ENCODE measurements at places on chromosomes 7 and 10.

DNA sequence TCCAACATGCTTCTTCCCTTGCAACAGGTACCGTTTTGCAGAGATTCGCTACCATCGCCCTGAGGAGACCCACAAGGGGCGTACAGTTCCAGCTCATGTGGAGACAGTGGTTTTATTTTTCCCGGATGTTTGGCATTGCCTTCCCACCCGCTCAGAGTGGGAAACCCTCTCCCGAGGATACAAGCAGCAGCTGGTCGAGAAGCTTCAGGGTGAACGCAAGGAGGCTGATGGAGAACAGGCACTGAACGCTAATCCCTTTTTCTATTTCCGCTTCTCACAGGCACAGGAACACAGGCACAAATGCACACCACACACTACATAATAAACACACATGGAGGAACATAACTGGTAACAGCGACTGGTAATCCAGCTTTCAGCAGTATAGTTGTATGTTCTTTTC is 35.2 kb downstream of the CCAR1 start:
- no peak for DNase-seq

- DNase-seq, result no peak
Measured at GRCh38 chr7:75565132-75565837, 73.2 kb downstream of the SPDYE5 start.

DNA sequence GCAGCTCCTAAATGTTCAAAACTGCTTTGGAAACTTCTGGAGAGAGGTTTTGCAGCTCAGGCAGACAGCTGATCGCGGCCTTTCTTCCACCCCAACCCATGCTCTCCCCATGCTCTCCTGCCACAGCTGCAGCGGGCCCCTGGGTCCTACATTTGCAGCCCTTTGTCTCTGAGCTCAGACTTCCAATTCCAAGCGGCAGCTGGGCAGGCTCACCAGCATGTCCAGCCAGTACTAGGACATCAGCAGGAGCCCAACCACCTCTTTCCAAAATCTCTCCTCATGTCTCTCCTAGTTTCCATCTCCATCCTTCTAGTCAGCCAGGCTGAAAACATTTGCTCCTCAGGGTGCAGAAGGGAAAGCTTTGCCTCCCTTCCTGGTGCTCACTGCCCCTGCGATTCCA is 6.0 kb downstream of the LEP start:
- no peak for DNase-seq

DNA sequence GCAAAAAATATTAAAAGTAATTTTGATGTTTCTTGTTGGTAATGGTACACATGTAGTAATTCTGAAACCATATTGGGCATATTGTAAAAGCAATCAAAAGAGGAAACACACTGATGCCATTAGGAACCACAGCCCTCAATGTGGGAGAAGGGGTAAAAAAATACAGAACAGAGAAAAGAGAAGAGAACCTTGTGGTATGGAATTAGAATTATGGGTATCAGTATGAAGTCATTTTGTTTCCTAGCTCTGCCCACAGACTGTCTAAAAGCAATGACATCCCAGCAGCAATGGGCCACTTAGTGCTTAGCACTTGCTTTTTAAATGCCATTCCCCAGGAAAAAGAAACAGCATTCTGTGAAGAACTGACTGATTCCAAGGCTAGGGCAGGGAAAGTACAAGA is 61.5 kb downstream of the CPVL start:
- DNase-seq, result no peak

DNA sequence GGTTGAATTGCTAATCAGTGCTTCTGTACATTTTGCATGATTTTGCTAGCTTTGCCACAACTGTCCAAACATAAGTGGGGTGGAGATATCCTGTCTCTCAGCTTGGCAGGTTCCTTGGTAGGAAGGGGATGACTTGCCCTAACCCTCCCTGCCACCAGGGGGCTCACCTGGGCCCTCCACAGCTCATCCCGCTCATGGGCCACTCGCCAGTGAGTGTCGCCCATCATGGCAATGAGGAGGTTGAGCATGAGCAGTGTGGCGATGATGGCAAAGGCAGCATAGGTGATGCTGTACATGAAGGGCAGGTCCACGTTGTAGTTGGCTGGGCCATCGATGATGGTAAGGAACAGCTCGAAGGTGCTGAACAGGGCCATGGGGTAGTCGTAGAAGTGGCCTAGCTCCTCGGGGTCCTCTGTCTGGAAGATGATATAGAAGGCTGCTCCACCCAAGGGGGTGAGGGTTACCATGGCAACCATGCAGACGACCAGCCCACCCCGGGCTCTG is 12.2 kb downstream of the TRPV6 start:
- DNase-seq, result peak; percentile 28

- no peak for DNase-seq
Measured at GRCh38 chr10:124075231-124075955, 18.0 kb downstream of the CHST15 start.

DNA sequence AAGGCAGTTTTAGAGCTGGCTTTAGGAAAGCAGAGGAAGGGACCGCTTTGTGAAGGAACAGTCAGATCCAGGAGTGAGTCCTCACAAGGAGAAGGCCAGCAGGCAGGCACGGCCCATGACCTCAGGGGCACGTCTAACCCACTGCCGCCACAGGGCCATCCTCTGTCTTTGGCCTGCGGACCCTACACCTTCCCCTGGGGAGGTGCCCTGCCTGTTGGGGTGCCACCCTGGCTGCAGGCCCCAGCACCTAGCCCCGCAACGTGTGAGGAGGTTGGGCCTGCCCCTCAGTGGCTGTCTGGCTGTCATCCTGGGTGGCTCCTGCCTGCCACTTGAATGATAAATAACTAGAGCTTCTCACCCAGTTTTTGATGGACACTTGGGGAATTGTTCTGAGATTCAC is 31.0 kb upstream of the TRIM8 start:
- DNase-seq, result no peak

- DNase-seq, result no peak
Measured at GRCh38 chr10:55048830-55049498, 247.9 kb upstream of the PCDH15 start.

DNA sequence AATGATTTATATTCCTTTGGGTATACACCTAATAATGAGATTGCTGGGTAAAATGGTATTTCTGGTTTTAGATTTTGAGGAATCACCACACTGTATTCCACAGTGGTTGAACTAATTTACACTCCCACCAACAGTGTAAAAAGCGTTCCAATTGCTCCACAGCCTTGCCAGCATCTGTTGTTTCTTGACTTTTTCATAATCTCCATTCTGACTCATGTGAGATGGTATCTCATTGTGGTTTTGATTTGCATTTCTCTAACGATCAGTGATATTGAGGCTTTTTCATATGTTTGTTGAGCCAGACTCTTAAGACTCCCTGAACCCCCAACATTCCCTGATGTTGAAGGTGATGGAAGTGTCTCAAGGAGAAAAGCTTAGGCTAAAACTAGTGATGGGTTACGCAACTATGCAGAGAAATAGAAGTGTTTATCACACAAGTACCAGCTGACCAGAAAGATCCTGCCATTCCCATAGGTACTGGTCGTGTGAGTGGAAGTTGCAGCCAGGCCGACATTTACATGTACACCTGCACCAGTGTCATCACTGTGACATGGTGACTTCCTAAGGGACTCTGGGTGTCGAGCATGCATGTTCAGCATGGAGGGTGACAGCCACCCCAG is 711.2 kb upstream of the NRP1 start:
- no peak for DNase-seq

DNA sequence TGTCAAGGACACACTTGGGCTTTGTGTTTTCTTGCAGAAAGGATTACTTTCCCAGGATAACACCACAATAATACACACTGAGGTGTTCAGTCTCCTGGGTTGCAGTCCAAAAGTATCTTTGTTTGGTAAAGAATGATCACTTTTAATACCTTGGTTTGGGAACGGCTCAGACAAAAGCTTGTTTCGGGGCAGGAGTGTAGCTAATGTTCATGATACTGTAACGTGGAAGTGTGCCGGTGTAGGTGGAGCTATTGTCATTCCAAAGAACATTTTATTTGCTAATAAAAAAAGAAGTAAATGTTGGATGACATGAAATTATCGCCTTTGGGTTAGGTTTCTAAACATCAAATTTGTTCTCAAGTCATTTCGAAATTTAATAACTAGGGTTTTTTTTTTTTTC is 1.2 kb downstream of the EIF4H start:
- DNase-seq, result no peak

- DNase-seq, result peak; percentile 17
Measured at GRCh38 chr7:2980401-2981102, 63.1 kb downstream of the CARD11 start.

DNA sequence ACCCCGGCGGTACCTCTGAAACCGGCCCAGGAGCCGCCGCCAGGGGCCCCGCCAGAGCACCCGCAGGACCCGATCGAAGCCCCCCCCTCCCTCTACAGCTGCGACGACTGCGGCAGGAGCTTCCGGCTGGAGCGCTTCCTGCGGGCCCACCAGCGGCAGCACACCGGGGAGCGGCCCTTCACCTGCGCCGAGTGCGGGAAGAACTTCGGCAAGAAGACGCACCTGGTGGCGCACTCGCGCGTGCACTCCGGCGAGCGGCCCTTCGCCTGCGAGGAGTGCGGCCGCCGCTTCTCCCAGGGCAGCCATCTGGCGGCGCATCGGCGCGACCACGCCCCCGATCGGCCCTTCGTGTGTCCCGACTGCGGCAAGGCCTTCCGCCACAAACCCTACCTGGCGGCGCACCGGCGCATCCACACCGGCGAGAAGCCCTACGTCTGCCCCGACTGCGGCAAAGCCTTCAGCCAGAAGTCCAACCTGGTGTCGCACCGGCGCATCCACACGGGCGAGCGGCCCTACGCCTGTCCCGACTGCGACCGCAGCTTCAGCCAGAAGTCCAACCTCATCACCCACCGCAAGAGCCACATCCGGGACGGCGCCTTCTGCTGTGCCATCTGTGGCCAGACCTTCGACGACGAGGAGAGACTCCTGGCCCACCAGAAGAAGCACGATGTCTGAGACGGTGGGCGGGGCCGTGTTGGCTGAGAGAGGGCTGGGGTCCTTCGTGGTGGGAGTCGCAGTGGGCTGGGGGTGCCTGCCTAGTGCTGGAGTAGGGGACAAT is 3.8 kb downstream of the REPIN1 start:
- no peak for DNase-seq

- DNase-seq, result no peak
Measured at GRCh38 chr10:49760789-49761188, 1.3 kb downstream of the OGDHL start.

DNA sequence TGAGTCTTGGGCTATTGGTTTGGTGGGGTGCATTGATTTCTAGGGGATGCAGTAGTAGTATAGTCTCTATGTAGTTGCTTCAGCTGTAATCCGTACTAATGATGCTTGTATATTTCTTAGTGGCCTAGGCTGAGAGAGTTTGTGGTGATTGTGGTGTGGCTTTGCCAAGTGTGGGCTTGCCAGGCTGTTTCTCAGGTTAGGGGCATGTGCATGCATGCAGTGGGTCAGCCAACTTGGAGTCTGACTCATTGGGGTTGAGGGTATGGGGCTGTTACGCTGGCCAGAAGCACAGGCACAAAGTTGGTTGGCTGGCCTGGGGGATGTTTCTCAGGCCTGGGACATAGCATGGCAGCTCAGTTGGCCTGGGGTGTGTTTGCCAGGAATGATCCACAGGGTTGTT is 25.7 kb upstream of the PLA2G12B start:
- DNase-seq, result no peak

DNA sequence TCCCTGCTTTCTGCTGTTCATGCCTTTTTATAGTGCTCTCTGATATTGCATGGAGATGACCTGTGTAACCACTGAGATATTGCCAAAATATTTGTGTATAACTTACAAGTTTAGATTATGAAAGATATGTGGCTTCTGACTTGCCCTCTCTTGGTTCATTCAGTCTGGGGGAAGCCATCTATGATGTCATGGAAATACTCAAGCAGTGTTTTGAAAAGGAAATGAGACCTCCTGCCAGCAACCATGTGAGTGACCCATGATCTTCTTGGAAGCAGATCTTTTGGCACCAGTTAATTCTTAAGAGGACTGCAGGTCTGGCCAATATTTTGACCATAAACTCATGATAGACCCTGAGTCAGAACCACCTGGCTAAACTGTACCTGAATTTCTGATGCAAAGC is 183.0 kb downstream of the THSD7A start:
- no peak for DNase-seq

- DNase-seq, result no peak
Measured at GRCh38 chr7:1742555-1743303, 72.7 kb downstream of the ELFN1 start.

DNA sequence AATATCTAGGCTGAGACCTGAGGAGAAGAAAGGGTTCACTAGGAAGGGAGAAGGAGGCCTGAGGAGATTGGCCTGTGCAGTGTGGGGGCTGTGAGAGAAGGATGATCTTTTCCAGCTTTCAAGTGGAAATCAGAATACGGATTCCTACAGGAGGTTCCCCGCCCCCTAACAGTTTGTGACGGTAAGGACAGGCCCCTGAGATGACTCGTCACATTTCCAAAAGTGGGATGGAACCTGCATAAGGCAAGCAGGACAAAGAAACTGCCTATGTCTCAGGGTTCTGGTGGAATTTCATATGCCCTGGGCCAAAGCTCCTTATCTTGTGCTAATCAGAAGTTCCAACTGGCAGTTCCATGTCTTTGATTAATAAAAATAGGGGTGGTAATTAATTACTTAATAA is 275.6 kb downstream of the SNX10 start:
- DNase-seq, result no peak

- DNase-seq, result no peak
Measured at GRCh38 chr7:14419531-14419930, 430.1 kb upstream of the ETV1 start.

- no peak for DNase-seq
Measured at GRCh38 chr10:110967645-110968044, 48.2 kb downstream of the SHOC2 start.

DNA sequence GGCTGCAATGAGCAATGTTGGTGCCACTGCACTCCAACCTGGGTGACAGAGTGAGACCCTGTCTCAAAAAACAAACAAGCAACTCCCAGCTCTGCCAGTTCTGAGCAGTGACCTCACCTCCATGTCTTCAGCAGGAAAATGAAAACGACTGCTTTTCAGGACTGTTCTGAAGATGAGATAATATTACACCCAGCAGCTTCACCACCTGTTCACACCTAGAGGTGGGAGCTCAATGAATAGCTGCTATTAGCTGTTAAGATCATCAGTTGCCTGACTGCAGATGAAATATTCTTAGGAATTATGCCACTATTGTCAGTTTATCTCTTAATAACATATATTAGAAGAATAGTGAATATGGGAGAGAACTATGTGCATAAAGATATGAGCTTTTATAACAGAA is 48.4 kb upstream of the CYTH3 start:
- DNase-seq, result no peak

DNA sequence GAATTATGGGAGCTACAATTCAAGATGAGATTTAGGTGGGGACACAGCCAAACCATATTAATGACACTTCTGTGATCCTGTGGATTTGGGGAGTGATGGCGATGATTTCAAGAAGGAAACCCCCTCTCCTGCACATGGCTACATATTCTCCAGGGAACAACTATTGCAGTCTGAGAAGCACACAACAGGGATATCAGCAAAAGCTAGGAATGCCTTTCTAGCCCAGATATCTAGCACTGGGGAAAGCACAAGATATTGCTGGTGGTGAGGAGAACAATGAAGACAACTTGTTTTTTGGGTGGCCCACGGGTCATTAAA is 24.3 kb downstream of the EPDR1 start:
- DNase-seq, result no peak

GRCh38 chr10:126074291-126074690 is 177.9 kb downstream of the FANK1 start:
- no peak for DNase-seq

GRCh38 chr10:88064608-88065382 is 201.4 kb downstream of the PTEN start:
- DNase-seq, result peak; percentile 19

GRCh38 chr10:122190176-122190943 is 80.7 kb upstream of the BTBD16 start:
- no peak for DNase-seq

- DNase-seq, result no peak
Measured at GRCh38 chr10:112724404-112724991, 225.5 kb upstream of the TCF7L2 start.

GRCh38 chr10:72814099-72814790 is 79.3 kb upstream of the OIT3 start:
- DNase-seq, result no peak

Measured in stimulated activated CD8-positive, alpha-beta memory T cell treated with anti-CD3 and anti-CD28 coated beads, Interleukin-2, amount 100 ng/mL, for 48 hours (primary cell).